H1 (cell line): ENCODE measurements at places on chromosomes 7 and 10. TPM values are rescaled to one million over a fixed set of nuclear protein-coding genes. Genes with fewer than 3 reads are reported as not detected.
A peak's percentile ranks its signal among the peaks of the same experiment; 100 is the strongest.

- no peak for DNase-seq
- no peaks in the 10 kb centered on the region for H3K36me3 ChIP-seq
- no peak overlapping the region for H3K4me3 ChIP-seq
- H3K27ac ChIP-seq: no peak overlapping the region
These were observed 235.6 kb upstream of the POM121L12 start for GRCh38 chr7:52799817-52800216.

GRCh38 chr7:48839108-48839507 is 85.2 kb upstream of the CDC14C start:
- DNase-seq: no peak
- H3K36me3 ChIP-seq: no peaks in the 10 kb centered on the region
- H3K4me1 ChIP-seq: no peaks in the 10 kb centered on the region
- no peaks in the 10 kb centered on the region for H3K27me3 ChIP-seq
- H3K27ac ChIP-seq: no peak overlapping the region
- H3K4me3 ChIP-seq: no peak overlapping the region

DNA sequence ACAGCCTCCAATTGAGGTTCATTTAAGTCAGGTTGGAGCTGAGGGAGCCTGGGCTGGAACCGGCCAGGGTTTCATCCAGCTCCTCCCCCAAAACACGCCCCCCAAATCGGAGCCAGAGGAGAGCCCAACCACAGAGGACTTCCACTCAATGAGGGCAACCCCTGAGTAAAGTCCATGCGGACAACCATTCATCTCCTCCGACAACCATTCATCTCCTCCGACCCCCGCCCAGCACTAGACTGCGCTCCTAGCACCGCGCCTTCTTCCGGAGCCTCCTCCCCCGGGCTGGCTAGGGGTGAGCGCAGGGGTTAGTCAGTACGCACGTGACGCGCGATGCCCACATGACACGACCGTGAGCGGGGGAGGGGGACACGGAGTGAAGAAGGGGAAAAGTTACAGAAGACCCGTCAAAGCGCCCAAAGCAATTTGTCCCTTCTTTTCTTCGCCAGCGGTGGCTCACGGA is 1.4 kb downstream of the MAGI2 start:
- peak; percentile 77 for DNase-seq
- no peak overlapping the region for H3K27ac ChIP-seq
- H3K4me1 ChIP-seq: no peaks in the 10 kb centered on the region

DNA sequence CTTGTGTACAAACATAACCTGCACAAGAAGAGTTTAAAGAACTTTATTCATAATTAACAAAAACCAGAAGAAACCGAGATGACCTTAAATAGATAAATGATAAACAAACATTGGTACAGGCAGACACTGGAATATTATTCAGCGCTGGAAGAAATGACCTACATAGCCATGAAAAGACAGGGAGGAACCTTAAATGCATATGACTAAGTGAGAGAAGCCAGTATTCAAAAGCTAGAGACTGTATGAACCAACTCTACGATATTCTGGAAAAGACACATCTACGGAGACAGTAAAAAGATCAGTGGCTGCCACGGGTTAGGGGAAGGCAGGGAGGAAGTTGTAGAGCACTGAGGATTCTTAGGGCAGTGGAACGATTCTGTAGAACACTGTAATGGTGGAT is 333.8 kb upstream of the AKR1E2 start:
- DNase-seq: no peak
- no peaks in the 10 kb centered on the region for H3K27me3 ChIP-seq
- H3K27ac ChIP-seq: no peak overlapping the region
- no peaks in the 10 kb centered on the region for H3K36me3 ChIP-seq
- H3K4me3 ChIP-seq: no peak overlapping the region
- H3K4me1 ChIP-seq: no peaks in the 10 kb centered on the region

- H3K36me3 ChIP-seq: no peaks in the 10 kb centered on the region
- peaks cover 3% of the 10 kb centered on the region for H3K27me3 ChIP-seq
- peak; percentile 99 for DNase-seq
- peaks cover 28% of the 10 kb centered on the region for H3K4me1 ChIP-seq
- H3K27ac ChIP-seq: no peak overlapping the region
These were observed 15.6 kb downstream of the ATG9B start for GRCh38 chr7:151008511-151009323.

- no peak for DNase-seq
- no peak overlapping the region for H3K4me3 ChIP-seq
- H3K27ac ChIP-seq: no peak overlapping the region
- H3K27me3 ChIP-seq: no peaks in the 10 kb centered on the region; the same call in 1 of the 2 replicates
These were observed 137.4 kb downstream of the LHPP start for GRCh38 chr10:124598773-124599587.

DNA sequence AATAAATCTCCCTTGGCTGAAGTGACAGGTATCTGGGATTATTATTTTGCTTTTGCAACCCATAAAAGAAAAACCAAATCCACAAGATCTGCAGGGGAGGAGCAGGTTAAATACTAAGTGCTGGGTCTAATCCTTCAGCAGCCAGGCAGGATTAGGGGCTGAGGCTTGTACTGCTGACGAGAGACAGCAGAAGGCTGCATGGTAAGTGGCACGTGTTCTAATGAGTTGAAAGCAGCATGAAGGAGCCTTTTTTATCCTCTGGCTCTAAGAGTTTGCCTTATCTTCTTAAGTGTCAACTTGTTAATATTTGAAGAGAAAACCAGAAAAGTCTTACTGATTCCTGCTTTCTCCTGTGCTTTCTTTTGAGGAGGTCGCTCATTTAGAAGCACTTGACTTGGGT is 50.0 kb downstream of the LYZL2 start:
- H3K4me1 ChIP-seq: no peaks in the 10 kb centered on the region
- no peak overlapping the region for H3K4me3 ChIP-seq
- no peaks in the 10 kb centered on the region for H3K27me3 ChIP-seq
- no peak for DNase-seq

- no peak overlapping the region for H3K4me3 ChIP-seq
- H3K27me3 ChIP-seq: no peaks in the 10 kb centered on the region
- H3K36me3 ChIP-seq: no peaks in the 10 kb centered on the region
- no peak for DNase-seq
- H3K27ac ChIP-seq: no peak overlapping the region
- H3K4me1 ChIP-seq: no peaks in the 10 kb centered on the region
These were observed 40.4 kb downstream of the KCTD7 start for GRCh38 chr7:66669088-66669487.

GRCh38 chr10:132684164-132684891 is 101.6 kb downstream of the NKX6-2 start:
- H3K27ac ChIP-seq: no peak overlapping the region
- DNase-seq: no peak
- no peak overlapping the region for H3K4me3 ChIP-seq
- H3K4me1 ChIP-seq: no peaks in the 10 kb centered on the region; the same call in 1 of the 2 replicates
- H3K27me3 ChIP-seq: no peaks in the 10 kb centered on the region
- H3K36me3 ChIP-seq: no peaks in the 10 kb centered on the region

- H3K4me1 ChIP-seq: 0 out of 2 replicates have a peak, but pooled peaks cover 2% of the 10 kb centered on the region
- H3K36me3 ChIP-seq: no peaks in the 10 kb centered on the region
- no peak overlapping the region for H3K4me3 ChIP-seq
- H3K27ac ChIP-seq: no peak overlapping the region
These were observed 15.7 kb downstream of the PRKCQ start for GRCh38 chr10:6564367-6564766.

DNA sequence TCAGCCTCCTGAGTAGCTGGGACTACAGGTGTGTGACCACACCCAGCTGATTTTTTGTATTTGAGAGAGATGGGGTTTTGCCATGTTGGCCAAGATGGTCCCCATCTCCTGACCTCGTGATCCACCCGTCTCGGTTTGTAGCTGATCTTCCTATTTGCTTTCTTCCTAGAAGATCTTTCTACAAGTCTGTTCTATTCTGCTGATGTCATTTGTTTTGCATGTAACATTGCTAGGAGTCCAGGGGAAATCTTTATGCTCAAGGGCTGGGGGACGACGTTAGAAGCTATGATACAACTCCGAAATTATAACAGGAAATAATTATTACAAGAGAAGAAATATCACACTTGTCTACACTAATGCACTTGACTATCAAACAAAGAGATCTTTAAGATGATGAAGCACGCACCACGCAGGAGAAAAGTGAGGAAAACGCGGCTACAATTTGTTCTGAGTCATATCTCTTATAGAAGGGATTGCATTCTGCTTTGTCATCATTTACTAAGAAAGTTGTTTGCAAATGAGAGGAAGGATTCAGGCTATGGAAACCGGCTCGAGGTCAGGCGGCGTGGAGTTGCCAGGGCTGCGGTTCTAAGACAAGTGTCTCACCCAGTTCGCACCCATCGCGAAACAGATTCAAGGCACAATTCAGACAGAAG is 103.0 kb upstream of the CARD11 start:
- H3K36me3 ChIP-seq: no peaks in the 10 kb centered on the region
- no peaks in the 10 kb centered on the region for H3K4me1 ChIP-seq
- DNase-seq: no peak

GRCh38 chr10:9449530-9449929 is 1395.0 kb downstream of the GATA3 start:
- no peaks in the 10 kb centered on the region for H3K27me3 ChIP-seq
- DNase-seq: no peak
- H3K4me3 ChIP-seq: no peak overlapping the region
- H3K27ac ChIP-seq: no peak overlapping the region

GRCh38 chr10:91420868-91421267 is 10.7 kb downstream of the HECTD2 start:
- no peak overlapping the region for H3K4me3 ChIP-seq
- no peaks in the 10 kb centered on the region for H3K36me3 ChIP-seq
- no peaks in the 10 kb centered on the region for H3K4me1 ChIP-seq
- DNase-seq: no peak

DNA sequence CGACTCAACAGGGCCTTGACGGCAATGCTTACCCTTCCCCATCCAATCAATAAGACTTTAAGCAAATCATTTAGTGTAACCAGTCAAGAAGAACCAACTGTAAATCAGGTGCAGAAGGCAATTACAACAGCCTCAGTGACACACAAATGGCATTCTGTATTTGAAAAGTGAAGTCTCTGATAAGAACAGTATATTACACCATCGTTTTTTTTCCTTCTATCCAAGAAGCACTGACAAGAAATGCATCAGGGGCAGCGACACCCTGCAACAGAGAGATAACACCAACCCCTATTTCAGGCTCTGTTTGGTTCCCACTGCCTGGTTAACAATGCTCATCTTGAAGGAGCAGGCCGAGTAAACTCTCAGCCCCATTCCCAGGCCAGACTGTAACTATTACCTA is 204.0 kb upstream of the AOAH start:
- no peaks in the 10 kb centered on the region for H3K36me3 ChIP-seq
- no peak for DNase-seq
- no peak overlapping the region for H3K4me3 ChIP-seq

Gene AGK
- total RNA-seq: 30.0 and 34.0 TPM in 2 replicates

Gene CELF2
- total RNA-seq: 22.7 and 22.9 TPM in 2 replicates

Gene OGDHL
- 16.3 and 16.6 TPM in 2 replicates for total RNA-seq

Gene LSM5
- 97.0 and 103 TPM in 2 replicates for total RNA-seq

Gene SLC35B4
- total RNA-seq: 34.6 and 41.5 TPM in 2 replicates

Gene SFRP4
- not detected in 2 replicates for total RNA-seq

Gene RNF32
- 0.67 and 1.2 TPM in 2 replicates for total RNA-seq

Gene STEAP4
- 0.08 TPM in 1 of 2 replicates, not detected in the other for total RNA-seq

Gene CPN1
- total RNA-seq: 0.15 TPM in 1 of 2 replicates, not detected in the other

Gene SEMA4G
- total RNA-seq: 7.1 and 7.6 TPM in 2 replicates

Gene BBIP1
- total RNA-seq: 19.6 and 22.2 TPM in 2 replicates

Gene COL28A1
- 0.22 and 0.44 TPM in 2 replicates for total RNA-seq
